ENCODE measurements at places on chromosomes 6 and 20.

- DNase-seq: no peak
Observed at GRCh38 chr20:49821381-49821780, 8.8 kb downstream of the SLC9A8 start.

DNA sequence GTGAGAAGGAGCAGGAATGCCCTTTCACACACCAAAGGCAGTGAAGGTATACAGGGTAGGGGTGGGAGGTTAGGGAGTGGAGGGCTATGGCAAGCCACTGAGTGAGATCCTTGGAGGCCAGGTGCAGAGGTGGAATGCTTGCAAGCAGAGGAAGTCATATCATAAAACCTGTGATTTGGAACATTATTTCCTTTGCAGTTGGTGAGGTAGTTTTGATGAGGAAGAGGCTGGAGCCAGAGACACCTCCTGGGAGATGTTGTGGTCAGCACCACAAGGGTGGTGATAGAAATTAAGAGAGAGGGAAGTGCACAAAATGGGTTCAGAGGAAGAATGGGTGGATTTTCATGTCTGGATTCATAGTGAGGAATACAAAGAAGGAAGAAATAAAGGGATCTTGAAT lies 73.0 kb downstream of the PLCB4 start:
- DNase-seq: no peak

- DNase-seq: peak; percentile 33
Observed at GRCh38 chr6:157667211-157668008, 155.6 kb upstream of the SNX9 start.

DNA sequence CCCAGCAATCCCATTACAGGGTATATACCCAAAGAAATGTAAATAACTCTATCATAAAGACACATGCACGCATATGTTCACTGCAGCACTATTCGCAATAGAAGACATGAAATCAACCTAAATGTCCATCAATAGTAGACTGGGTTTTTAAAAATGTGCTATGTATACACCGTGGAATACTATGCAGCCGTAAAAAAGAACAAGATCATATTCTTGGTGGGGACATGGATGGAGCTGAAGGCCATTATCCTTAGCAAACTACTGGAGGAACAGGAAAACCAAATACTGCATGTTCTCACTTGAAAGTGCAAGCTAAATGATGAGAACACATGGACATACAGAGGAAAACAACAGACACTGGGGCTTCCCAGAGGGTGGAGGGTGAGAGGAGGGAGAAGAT lies 201.2 kb downstream of the GMDS start:
- DNase-seq: no peak

- DNase-seq: no peak
Observed at GRCh38 chr6:131782764-131783163, 25.1 kb upstream of the ENPP1 start.

- DNase-seq: no peak
Observed at GRCh38 chr20:41621971-41622370, 3.8 kb upstream of the CHD6 start.

DNA sequence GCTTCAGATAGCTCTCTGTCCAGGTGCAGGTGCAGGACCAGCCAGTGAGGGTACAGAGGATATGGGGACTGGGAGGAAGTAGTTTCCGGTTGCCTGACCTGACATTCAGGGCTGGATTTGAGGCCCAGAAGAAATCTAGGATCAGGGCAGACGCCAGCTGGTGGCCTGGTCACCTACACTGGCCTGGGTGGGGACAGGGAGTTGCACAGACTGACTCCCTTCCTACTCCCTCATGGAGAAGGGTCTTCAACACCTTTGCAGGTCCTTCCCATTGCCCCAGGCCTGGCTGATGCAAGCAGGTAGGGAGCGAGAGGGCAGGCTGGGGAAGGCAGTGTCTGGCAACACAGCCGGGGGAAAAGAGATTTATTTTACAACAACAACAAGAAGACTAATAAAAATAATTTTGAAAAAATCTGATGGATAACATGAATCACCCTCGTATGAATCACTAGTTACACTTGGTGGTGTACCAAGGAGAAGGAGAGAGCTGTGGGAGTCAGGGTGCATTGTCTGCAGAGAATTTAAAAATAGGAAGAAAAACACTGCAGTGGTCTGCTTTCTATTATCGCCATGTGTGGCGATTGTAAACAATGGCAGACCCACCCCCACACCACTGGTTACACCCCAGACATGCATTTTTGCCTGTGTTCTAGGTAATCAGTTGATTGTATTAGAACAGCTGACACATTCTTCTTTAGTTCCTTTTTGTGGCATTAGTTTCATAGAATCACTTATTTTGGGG lies 62.3 kb upstream of the SNX9 start:
- no peak for DNase-seq

DNA sequence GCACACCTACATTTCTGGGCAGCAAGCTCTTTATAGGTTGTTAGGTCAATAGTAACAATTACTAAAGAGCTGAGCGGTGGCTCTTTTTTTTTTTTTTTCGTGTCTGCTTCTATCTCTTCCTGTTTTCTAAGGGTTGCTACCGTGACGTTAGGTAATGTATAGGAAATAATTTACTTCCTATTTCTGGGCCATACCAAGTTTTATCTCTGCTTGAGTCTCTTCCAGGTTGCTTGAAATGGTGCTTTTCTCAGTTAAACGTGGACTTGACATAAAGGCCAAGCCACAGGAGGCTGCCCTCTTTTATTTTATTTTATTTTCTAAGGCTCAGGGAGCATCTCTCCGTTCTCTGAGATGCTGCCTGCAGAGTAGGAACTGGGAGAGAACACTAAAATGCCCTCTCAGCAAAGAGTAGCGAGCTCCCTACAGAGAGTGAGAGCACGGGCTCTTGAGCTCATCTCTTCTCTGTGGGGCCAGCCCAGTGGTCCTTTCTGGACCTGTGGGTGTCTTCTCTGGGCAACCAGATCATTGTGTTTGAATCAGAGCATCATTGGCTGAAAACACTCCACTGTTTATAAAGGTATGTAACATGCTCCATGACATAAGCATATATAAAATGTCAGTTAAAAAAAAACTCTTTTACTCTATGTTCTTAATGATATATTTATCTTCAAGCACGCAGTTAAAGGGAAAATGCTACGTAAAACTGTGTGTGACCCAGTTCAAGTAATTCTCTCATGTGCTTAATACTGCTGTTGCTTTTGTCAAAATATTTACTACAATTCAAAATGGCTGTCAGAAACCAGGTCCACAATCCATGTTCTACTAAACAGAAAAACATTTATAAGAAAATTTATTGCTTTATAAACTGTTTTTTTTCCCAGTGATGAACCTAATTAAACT lies at the start of gene ZNF831:
TSS of gene ZNF831 (plus strand) at position 191 of the 900 bp plus-strand sequence. CDS start 27,199 bp downstream, outside the sequence.
- no peak for DNase-seq

GRCh38 chr20:44481719-44482416 lies 6.2 kb downstream of the TTPAL start:
- DNase-seq: no peak

GRCh38 chr6:15266423-15266996 lies 20.6 kb downstream of the JARID2 start:
- DNase-seq: no peak

DNA sequence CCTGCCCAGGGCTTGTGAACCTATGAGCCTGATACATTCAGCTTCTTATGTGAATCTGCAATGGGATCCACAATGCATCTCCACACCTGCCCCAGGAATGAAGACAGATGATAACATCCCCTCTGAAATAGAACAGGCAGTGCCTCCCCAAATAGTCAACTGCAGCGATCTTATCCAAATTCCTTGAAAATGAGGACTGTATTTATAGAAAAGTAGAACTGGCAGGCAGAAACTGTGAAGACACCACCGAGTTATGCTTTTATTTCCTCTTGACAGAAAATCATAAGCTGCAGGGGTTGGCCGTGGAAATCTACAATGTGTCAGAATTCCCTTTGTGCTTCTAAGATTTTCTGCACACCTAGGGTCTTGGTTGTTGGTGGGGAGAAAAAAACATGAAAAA lies 270.3 kb downstream of the TBC1D7 start:
- no peak for DNase-seq

DNA sequence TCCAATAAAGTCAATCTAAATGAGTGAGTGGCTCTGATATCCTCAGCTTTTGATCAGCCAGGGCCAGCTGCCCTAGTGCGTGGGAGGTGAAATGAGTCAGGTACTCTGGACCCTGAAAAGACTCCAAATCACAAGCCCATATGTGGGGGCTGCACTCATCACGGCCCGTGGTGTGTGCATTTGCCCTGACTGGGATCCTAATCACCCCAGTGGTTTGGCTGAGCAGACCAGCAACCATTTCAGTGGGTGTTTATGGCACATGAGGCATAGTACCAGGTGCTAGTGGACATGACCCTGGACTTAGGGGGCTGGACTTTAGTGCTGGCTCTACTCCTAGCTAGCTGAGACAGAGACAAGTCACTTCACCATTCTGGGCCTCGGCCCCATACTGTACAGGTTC lies 39.4 kb downstream of the SCML4 start:
- no peak for DNase-seq

DNA sequence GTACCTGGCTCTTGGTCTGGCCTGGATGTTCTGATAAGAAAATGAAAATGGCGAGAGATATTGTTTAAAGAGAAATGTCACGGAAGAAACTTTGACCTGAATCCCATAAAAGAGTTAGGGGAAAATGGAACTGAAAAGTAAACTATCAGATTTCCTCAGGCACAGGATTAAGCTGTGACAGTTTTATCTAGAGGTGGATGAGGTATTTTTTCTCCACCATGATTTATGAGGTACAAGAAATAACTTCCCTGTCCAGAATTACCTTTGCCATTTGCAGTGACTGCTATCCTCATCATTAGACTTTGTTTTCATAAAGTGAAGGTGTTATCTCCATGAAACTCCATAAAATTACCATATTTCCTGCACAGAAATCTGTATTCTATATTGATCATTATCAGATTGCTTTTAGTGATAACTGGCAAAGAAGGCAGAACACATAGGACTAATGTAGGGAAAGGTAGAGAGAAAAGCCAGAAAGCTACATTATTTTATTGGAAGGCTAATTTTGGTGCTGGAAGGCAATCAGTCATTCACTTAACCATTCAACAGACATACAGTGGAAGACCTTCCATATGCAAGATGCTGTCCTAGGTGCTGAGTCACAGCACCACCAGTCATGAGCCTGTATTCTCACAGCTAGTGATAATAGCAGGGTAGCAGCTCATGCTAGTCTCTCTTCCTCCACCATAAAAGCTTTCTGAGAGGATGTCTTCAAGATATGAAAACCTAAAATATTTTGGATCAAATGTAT lies 427.3 kb upstream of the CITED2 start:
- no peak for DNase-seq

- DNase-seq: no peak
Observed at GRCh38 chr20:44756956-44757355, 11.3 kb downstream of the KCNK15 start.

DNA sequence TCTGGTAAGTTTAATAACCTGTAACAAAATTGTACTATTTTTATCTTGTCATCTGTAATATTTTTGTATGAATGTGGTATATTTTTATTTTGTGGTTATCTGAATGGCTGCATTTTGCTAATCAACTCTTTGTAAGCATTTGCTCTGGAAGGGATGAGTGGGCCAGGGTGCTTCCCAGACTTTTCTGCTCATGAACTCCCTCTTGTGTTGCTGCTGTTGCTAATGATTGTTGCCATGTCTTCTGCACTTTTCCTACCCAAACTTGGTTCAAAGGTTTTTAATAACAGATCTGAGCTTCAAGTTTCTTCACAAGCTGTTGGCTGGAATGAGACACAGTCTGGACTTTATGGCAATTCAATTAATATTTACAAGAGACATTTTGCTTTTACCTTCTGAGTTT lies 1005.7 kb downstream of the HACE1 start:
- no peak for DNase-seq

GRCh38 chr20:40689100-40689942 lies at the start of gene MAFB:
Gene MAFB (minus strand): TSS chr20:40689236. CDS start chr20:40688850, 386 bp downstream.
- no peak for DNase-seq

- DNase-seq: peak; percentile 25
Observed at GRCh38 chr6:43628393-43629103, 516 bp downstream of the GTPBP2 start.

- DNase-seq: no peak
Observed at GRCh38 chr20:42975974-42976373, 213.7 kb downstream of the PTPRT start.

DNA sequence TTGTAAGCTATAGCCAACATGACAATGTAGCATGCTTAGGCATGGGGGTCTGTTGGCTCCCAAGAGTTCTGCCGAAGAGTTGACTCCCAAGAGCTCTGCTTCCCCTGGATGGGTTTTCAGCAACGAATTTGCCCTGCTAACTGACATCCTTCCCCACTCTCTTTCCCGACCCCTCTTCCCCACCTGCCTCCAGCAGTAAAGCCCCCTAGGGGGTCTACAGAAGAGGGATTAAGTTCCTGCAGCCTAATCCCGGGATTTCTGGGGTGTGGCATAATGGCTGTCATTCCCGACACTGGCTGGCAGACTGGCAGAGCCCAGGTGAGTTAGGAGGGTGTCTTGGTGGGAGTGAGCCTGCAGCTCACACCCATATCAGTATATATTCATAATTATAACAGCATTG lies 121.0 kb upstream of the ZNF184 start:
- DNase-seq: no peak

DNA sequence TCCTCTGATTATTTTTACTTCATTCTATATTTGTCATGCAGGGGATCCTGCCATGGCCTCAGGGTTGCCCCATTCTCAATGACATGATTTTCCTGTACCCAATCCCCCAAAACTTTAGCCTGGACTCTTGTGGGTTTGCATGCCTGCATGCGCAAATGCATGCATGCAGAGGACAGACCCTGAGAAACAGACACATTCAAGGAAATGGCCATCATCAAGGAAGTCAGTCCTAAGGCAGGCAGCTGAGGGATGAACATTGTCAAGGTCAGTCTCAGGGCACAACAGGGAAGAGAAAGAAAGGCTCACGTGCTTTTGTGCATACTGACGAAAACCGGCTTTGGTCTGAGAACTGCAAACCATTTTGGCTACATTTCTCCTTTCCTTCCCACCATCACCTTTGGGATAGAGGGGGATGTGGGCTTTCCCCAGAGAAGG lies 13.1 kb downstream of the NEDD9 start:
- DNase-seq: no peak

DNA sequence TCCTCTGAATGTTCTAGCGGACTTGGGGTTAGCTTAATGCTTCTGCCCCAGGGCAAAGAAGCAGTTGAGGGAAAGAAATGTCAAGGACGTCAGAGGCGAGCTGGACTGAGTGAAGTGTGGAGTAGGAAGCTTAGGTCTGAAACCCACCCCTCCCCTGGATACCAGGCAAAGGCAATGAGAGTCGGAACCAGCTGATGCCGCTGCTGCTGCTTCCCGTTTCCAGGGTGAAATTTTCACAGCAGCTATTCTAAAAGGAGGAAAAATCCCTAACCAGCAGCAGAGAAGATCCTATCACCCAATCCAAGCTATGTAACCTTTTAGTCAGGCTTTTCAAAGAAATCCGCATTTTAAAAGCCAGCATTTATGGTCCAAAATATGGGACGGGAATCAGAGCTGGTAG lies 564.3 kb downstream of the LMBRD1 start:
- DNase-seq: no peak

- DNase-seq: no peak
Observed at GRCh38 chr6:48109944-48110343, 1.1 kb downstream of the PTCHD4 start.

GRCh38 chr6:79453558-79454042 lies 83.6 kb downstream of the LCA5 start:
- DNase-seq: no peak

GRCh38 chr20:47358672-47359529 lies 2.4 kb upstream of the ZMYND8 start:
- DNase-seq: no peak
